CD14-positive monocyte (primary cell): ENCODE measurements at places on chromosomes 2 and 18.

GRCh38 chr2:57497489-57498096, 549.0 kb upstream of the VRK2 start:
- DNase-seq: peak; percentile 33

GRCh38 chr2:149931486-149931885, 343.9 kb upstream of the MMADHC start:
- no peak for DNase-seq

GRCh38 chr2:9327873-9328352, 95.4 kb downstream of the ITGB1BP1 start:
- DNase-seq: no peak

GRCh38 chr18:356778-357177, 88.9 kb upstream of the THOC1 start:
- DNase-seq: no peak

DNA sequence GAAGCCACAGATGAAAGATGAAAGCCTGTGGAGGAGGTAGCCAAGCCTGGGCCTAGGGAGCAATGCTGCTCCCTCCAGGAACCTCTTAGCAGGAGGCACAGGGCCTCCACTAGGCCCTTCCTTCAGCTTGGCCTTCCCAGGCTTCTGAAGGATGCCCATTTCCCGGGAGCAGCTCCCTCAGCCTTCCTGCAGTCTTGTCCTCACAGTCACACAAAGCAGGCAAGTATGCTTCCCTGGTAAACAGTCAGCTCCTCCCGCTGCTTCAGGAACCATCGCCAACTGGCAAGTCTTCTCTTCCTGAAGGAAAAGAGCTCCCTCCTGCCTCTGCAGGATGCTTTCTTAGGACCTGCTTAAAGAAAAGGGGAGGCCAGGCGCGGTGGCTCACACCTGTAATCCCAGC, 53.2 kb downstream of the SMAD7 start:
- DNase-seq: no peak
